ENCODE measurements at places on chromosomes 2 and 18.

DNA sequence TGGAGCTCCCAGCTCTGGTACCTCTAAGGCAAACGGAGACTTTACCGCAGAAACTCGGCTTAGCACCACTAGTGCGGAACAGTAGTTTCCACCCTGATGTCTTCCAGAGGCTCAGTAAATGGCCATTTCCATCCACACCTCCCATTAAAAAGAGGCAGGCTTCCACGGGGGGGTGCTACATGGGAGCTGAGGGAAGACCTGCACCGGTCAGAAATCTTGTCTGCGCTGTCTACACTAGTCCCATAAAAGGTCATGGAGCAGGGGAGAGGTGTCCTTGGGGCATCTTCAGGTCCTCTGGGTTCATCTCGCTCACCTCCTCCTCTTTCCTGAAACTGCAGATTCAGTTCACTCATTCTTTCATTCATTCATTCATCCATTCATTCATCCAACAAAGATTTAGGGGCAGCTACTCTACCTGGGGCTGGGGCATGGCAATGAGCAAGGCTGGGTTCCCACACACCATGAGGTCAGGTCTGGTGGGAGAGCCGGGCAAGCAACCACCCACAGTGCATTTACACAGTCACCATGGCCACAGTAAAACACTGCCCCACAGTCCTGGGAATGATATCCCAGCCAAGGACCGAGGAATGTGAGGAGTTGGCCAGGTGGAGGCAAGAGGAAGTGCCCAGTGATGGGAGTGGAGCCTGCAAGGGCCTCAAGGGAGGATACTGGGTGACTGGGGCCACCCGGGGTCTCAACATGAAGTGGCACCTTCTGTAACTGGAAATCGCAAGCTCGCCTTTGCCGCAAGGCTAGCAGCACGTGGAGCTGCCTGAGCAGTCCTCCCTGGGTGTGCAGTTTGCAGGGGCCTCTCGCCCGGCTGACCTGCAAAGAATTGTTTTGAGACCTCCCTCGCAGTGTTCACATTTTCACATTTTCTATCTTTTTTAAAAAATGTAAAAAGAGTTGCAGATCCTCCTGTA lies 180.2 kb upstream of the RAB6C start:
- no peak for DNase-seq

- DNase-seq, result peak; percentile 41
Measured at GRCh38 chr2:178397002-178397605, 53.9 kb downstream of the PRKRA start.

DNA sequence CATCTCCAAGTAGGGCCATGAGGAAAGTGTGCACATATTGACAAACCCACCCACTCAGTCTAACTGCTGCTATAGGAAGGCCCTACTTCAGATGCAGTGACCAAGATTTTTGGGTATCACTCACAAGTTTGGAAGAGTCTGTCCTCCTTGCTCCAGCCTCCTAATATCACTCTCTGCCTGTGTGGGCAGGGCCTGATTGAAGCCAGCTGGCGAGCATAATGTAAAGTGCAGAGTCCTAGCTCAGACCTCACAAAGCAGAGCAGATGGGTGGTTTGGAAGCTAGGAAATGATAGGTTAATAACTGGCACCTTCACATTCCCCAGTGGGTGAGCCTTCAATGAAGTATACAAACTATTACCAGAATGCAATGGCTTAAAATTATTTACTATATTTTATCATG lies 11.2 kb upstream of the SULT1C3 start:
- DNase-seq, result no peak

GRCh38 chr2:71564361-71564760 lies 111.0 kb downstream of the DYSF start:
- DNase-seq, result no peak

- peak; percentile 36 for DNase-seq
Measured at GRCh38 chr18:72460210-72460680, 83.9 kb downstream of the CBLN2 start.

- no peak for DNase-seq
Measured at GRCh38 chr2:3486047-3487027, 33.0 kb downstream of the ADI1 start.

DNA sequence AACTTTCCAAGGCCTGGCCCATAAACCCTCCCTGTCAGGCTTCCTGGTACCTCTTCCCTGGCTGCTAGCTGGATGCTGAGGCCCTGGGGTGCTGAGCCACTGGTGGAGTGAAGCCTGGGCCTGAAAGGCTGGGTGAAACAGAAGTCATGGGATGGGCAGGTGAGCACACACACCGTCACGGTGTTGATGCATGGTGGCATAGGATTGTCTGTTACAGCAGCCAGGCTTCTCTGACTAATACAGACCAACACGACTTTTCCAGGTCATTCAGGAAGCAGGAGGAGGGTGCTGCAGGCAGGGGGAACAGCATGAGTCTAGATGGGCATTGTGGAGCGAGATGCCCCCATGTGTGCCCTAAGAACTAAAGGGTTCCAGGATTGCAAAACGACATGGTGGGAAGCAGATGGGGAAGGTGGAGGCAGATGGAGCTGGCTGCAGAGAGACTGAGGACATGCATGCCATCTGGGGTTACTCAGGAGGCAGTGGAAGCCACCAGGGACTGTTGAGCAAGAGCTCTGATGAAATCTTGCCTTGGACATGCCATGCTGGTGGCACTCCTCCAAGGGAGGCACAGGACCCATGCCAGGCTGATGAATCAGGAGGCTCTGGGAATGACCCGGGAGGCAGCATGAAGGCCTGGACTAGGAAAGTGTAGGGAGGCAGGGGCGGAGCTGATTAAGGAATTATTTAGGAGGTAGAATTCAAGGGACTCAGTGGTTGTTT lies 480.9 kb downstream of the TSN start:
- DNase-seq, result peak; percentile 93

DNA sequence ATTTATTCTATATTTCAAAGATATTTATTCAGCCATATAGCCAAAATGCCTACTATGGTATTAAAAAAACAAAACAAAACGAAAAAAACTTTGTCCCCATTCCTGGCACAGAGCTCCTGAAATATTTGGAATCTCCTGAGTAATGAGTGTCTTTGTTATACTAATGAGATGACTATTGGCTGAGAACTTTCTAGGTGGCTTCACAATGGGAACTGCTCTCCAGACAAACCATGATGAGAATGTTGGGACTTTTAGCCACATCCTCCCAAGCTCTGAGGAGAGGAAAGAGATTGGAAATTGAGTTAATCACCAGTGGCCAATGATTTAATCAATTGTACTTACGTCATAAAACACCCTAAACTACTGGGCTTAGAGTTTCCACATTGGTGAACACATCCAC lies 631.8 kb upstream of the SETBP1 start:
- DNase-seq, result no peak

DNA sequence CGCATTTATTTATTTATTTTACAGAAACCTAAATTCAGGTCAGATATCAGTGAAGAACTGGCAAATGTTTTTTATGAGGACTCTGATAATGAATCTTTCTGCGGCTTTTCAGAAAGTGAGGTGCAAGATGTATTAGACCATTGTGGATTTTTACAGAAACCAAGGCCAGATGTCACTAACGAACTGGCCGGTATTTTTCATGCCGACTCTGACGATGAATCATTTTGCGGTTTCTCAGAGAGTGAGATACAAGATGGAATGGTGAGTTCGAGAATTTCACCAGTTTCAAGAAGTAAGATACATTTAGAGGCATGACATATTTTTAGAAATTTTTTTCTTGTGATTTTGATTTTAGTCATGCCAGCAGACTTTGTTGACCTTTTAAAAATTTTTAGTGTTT lies 4.6 kb downstream of the CDCA7 start:
- no peak for DNase-seq

DNA sequence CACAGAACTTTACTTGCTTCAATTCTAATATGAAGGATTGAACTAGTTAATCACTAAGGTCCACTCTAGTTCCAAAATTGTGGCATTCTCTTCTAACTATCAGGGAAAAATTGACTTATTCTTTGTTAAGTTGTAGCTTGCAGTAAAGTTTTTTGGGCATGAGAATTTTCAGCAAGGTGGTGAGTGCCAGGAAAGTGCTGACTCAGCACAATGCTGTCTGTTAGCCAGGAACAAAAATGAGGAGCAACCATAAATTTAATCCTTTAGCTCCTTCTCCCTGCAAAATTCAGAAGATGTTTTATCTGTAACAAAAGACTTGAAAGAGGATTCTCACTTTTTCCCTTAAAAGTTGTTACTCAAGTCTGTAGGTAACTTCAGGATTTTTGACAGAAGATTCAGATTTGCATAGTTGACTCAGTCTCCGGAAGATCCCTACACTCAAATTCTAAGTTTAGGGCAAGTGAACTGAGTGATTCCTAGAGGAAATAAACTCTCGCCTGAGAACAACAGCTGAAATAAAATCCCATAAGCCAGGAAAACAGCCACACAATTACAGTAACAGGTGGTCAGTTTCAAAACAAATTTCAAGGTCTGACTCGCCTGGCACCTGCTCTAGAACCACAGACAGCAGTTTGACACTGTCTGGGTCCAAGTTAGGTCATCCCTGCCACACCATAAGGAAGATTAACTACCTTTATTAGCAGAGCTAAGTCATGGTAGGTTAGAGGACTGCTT lies 20.2 kb upstream of the DARS1 start:
- DNase-seq, result no peak

DNA sequence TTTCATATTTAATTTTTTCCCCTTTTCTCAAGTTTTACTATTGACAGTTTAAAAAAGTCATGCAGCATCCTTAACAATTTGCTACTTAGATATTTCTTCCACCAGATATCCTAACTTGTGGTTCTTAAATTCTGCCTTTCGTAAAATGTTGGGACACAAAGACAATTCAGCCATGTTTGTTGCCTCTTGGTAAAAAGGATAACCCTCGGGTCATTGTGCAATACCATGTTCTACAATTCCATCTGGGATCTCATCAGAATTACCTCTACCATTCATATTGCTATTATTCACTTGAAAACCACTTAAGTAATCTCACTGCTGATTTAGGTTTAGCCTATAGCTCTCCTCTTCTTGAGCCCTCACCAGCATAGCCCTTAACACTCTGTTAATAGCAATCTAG lies 13.2 kb upstream of the REG1B start:
- no peak for DNase-seq

GRCh38 chr2:112272669-112273068 lies 2.7 kb upstream of the ZC3H6 start:
- DNase-seq, result no peak

GRCh38 chr2:231039821-231040364 lies 2.6 kb downstream of the C2orf72 start:
- DNase-seq, result no peak

- peak; percentile 69 for DNase-seq
Measured at GRCh38 chr18:23626451-23627279, 36.0 kb downstream of the ANKRD29 start.

GRCh38 chr18:42105394-42105793 lies 150.4 kb downstream of the PIK3C3 start:
- no peak for DNase-seq

GRCh38 chr2:232299084-232299483 lies 79.5 kb upstream of the ALPP start:
- no peak for DNase-seq

DNA sequence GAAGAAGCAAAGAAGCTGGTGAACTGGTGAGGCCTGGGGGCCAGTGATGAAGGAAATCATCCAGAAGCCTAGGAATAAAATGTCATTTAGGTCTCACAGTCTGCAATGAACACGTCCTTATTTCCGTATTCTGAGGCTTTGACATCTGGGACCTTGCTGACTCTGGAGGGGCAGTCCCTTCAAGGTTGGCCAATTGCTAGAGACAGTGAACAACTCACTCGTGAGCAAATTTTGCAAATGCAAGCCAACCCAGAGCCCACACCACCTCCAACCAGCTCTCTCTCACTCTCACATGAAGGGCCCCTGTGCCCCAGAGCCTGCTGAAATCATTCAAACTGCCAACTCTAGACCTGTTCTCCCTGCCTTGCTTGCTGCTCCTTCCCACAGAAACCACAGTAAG lies 279.1 kb upstream of the LYPD1 start:
- no peak for DNase-seq

Data from HS-5 (cell line).